ENCODE measurements at places on chromosomes 6 and 20.

GRCh38 chr6:49634836-49635218, 1.8 kb downstream of the RHAG start:
- DNase-seq = no peak

DNA sequence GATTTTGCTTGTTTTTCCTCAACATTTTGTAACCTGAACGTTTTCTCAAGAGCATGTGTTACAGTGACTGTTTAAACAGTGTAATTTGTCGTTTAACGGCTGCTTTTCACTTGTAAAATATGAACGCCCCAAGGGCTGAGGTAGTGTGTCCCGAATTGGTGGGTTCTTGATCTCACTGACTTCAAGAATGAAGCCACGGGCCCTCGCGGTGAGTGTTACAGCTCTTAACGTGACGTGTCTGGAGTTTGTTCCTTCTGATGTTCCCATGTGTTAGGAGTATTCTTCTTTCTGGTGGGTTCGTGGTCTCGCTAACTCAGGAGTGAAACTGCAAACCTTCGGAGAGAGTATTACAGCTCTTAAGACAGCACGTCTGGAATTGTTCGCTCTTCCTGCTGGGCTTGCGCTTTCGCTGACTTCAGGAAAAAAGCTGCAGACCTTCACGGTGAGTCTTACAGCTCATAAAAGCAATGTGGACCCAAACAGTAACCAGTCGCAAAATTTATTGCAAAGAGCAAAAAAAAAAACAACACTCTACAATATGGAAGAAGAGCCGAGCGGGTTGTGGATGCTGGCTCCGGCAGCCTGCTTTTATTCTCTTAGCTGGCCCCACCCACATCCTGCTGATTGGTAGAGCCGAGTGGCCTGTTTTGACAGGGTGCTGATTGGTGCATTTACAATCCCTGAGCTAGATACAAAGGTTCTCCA, 25.1 kb upstream of the TRIM27 start:
- no peak for DNase-seq

GRCh38 chr6:22888163-22888752, 318.9 kb downstream of the HDGFL1 start:
- no peak for DNase-seq

GRCh38 chr6:169518451-169518850, 183.4 kb downstream of the WDR27 start:
- no peak for DNase-seq

GRCh38 chr20:53284696-53285095, 308.9 kb downstream of the ZNF217 start:
- DNase-seq = no peak

DNA sequence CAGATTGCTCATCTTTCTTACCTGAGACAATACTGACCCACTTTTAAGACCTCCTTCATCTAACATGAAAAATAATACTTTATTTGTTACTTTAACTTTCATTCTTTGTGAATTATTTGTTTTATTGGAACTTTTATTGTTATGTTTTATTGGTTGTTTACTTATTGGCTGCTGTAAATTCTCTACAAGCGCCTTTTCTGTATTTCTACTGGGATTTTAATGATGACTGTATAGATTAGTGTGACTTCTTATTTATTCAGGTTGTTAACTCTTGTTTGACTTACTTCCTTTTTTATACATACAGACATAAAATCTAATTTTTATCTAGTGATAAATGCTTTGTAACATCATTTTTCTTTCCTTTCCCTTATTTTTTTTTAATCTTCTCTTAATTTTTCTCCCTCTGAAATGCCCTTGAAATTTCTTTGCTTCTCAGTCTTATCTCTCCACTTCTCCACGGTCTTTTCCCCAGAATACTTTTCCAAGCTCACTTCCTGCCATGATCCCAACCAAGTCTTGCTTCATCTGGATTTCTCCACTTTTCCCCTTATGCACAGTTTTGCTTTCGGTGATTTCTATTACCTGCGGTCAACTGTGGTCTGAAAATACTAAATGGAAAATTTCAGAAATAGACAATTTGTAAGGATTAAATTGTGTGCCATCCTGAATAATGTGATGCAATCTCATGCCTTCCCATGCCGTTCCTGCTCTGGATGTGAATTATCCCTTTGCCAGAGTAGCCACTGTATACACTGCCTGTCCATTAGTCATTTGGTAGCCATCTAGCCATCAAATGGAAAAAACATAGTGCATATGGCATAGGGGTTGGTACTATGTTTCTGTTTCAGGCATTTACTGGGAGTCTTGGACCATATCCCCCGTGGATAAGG, 265.9 kb downstream of the PRL start:
- DNase-seq = no peak

All from NCI-H1436 treated with DMSO at 0.1 percent for 48 hours (cell line).